Cerebellar nuclear complex (tissue), 1 donor: ENCODE measurements at places on chromosomes 13 and 19.

GRCh38 chr13:113164492-113164891 is 6.0 kb downstream of the PROZ start:
- no peak for DNase-seq

- DNase-seq = no peak
These were observed 405 bp downstream of the ZNF446 start for GRCh38 chr19:58476498-58477015.

GRCh38 chr13:31947506-31947905 is 84.1 kb upstream of the FRY start:
- DNase-seq = no peak

- no peak for DNase-seq
These were observed 62.6 kb downstream of the IER2 start for GRCh38 chr19:13212759-13213330.

GRCh38 chr13:100443278-100443997 is 145.2 kb downstream of the GGACT start:
- no peak for DNase-seq

GRCh38 chr19:47370045-47370611 is 21.0 kb downstream of the DHX34 start:
- no peak for DNase-seq

DNA sequence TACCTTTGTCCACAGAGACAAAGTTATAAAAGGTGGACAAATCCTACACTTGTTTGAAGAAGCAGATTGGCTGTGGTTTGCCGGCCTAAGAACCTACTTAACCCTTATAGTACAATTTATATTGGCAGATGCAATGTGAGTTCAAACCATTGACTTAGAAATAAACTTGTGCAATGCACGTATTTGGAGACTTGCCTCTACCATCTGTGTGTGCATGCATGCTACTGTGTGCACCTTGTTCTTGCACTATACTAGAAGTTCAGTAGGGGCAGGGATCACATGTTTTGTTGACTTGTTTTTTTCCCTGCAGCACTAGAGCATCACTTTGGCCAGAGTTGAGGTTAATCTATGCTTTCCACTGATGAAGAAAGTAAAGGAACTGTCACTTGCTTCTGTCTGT is 163.1 kb upstream of the SERP2 start:
- DNase-seq = no peak

DNA sequence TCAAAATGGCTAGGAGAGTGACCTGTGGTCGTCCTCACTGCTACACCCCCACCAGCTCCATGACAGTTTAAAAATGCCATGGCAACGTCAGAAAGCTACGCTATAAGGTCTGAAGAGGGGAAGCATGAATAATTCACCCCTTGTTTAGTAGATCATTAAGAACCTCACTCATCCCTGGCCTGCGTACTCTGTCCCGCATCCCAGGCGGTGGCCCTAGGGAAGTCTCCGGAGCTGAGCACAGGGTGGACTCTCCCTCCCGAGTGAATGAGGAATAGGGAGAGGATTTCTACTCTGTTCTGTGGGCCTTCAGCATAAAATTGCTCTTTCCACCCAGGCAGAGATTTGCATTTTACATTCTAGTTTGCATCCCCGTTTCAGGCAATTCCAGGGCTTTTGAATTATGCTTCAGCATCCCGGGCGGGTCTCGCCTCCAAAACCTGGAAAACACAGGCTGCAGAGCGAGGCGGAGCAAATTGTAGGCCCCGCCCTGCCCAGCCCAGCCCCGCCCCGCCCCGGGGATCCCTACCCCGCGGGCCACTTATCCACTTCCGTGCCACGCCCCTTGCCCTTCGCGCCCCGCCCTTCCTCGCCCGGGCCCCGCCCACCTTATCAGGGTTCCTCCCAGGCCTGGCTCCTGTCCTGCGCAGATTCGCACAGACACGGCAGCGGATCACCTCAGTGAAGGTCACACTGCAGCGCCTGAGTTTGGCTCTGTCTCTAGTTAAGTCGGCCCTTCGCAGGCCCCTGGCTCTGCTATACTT is 7.5 kb upstream of the ZNF525 start:
- no peak for DNase-seq

GRCh38 chr19:44808463-44809371 is at the start of gene BCAM:
TSS of gene BCAM (plus strand) at chr19:44809103. CDS start at chr19:44809125, 22 bp downstream.
- DNase-seq = no peak

DNA sequence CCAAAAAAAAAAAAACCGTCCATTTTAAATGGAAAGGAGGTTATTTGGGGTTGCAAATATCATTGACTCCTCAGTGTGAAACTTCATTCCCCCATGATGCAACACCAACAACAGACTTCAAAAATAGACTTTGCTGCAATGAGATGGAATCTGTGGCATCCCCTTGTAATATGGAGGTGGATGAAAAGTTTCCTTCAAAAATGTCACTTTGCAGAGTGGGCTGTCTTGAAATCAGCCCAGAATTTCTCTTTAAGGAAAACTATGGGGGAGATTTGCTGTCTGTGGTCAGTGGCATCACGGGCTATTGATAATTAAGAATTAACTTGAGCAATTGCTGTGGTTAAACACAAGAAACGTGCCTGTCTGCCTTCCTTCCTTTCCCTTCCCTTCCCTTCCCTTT is 1.5 kb downstream of the GPR18 start:
- DNase-seq = no peak

DNA sequence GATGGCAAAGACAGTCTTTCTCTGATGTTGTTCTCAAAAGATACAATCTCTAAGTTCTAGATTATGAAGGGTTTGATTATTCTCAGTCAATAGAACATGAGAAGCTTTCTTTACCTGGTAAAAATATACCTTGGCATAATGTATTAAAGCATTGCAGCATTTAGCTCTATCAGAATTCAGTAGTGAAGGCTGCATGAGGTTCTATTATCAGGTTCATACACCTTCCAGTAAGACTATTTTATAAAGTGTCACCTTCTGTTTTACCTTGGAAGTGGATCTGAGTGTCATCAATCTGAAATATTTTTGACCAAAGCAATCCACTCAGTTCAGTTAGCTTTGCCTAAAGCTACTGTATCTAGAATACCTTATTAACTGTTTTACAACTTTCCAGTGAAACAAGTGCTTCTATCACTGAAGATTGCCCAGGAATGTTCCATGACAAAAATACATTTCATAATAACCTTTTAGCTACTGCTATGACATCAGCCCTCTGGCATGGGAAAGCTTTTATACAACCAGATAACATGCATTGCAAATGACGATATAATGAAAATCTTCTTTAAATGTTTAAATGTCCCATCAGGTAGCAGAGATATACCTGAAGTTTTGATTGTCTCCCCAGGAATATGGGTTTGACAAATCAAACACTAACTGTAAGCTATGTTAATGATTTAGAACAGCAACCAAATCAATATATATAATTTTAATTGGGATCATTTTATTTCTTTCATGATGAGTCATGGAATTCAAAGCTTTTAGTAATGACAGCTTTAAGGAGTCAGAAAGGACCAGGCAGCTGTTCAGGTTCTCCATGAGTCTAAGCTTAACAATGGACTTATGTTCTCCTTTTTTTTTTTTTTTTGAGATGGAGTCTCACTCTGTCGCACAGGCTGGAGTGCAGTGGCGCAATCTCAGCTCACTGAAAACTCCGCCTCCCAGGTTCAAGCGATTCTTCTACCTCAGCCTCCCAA is 72.2 kb downstream of the UFM1 start:
- no peak for DNase-seq

GRCh38 chr19:5961969-5962945 is 15.7 kb downstream of the RANBP3 start:
- DNase-seq = no peak

- no peak for DNase-seq
These were observed 4.9 kb downstream of the CSNK1G2 start for GRCh38 chr19:1945899-1946298.

GRCh38 chr13:49395451-49395865 is 48.4 kb downstream of the CAB39L start:
- no peak for DNase-seq

GRCh38 chr19:31676271-31677004 is 327.2 kb upstream of the TSHZ3 start:
- no peak for DNase-seq

GRCh38 chr13:25266706-25267105 is 20.6 kb downstream of the MTMR6 start:
- DNase-seq = no peak

DNA sequence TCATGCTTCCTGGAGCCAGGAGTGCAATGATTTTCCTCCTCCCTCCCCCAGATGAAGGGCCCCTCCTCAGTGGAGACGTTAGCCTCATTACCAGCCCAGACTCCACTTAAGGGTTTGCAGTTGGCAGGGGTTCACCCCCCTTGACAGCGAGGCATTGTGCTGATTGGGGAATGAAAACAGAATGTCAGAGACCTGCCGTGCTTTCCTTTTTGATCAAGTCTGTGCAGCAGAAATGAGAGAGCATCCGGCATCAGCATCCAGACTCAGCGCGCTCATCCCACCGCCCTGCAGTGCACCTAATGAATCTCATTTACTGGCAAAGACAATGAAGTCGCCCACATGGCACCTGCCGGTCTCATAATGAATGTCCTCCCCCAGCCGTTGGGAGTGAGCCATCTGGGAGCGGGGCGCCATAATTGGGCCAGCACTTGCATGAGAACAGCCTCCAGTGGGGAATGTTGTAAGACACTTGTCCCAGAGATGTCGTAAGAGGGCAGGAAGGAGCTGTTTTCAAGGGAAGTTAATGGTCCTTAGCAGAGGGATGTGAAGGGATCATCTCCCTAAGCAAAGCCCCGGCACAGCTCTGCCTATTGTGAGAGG is 98.3 kb upstream of the UQCRFS1 start:
- DNase-seq = peak; percentile 40

GRCh38 chr13:29589967-29590366 is 5.5 kb downstream of the SLC7A1 start:
- DNase-seq = no peak

DNA sequence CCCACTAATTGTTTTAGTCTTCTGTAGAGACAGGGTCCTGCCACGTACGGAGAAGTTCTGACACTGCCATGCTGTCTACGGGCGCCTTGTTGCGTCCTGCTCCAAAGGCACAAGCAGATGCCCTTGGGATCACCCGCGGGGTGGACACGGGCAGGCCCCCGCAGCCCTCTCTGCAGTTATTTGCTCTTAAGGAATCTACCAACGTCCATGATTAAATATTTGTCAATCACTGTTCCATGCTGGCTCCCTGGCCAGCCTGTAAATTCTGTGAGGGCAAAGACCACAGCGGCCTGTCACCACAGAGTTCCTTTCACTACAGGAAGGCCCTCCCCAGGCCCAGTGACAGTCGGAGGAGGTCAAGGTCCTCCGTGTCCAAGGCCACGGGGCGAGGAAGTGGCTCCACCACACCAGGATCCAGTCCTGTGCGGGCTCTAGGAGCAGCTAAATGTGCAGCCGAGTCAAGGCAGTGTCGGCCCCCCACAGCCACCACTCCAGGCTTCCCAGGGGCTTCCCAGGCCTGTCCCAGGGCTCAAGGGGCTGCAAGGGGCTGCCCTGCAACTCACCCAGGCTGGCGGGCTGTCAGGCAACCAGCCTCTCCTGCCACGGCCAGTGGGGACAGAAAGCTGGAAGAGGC is 2.1 kb downstream of the RNF126 start:
- DNase-seq = no peak

DNA sequence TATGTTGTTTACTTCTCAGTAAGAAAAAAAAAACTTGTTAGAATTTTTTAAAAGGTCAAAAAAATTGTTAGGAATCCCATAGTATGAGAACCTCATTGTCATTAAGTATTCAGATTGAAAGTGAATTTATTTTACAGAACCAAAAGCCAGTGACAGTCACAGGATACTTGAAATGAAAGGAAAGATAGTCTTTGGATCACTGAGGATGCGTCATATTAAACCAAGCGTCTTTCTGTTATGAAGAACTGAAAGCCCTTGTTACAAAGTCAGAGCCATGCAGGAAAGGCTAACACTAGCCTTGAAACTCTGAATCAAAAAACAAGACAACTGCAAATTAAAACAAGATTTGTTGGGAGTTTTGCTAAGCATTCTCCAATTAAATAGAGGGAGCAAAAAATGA is 1348.0 kb upstream of the SLC10A2 start:
- no peak for DNase-seq

DNA sequence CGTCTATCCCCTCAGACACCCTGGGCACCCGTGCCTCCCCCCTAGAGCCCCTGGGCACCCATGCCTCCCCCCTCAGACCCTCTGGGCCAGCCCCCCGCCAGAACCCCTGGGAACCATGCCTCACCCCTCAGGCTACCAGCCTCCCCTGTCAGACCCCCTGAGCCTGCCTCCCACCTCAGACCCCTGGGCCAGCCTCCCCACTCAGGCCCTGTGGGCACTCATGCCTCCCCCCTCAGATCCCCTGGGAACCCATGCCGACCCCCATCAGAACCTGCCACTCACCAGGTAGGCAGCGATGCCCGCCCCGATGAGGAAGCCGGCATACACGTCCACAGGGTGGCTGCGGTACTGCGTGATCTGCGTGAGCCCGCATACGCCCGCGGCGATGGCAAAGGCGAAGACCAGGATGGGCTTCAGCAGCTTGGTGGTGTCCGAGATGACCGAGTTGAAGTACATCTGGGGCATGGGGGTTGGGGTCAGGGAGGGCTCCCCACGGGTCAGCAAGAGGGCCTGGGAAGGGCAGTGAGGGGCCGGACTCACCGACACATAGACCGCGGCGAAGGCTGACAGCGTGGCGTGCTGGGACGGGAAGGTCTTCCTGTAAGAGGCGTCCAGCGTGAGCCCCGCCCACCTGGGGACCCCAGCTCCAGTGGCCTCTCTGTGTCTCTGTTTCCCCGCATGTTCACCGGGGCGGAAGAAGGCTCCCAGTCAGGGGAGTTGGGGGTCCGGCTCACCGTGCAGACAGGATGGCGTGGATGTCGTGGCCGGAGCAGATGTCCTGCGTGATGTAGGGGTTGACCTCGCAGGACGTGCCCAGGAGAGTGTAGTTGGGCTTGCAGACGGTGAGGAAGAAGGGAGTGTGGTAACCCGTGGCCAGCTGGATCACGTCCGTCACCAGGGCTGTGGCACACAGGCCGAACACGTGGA is 7.3 kb downstream of the PLPPR3 start:
- no peak for DNase-seq
